ENCODE measurements at places on chromosomes 7 and 10.

- no peak for DNase-seq
Observed at GRCh38 chr7:95407751-95408150, 11.6 kb upstream of the PON3 start.

DNA sequence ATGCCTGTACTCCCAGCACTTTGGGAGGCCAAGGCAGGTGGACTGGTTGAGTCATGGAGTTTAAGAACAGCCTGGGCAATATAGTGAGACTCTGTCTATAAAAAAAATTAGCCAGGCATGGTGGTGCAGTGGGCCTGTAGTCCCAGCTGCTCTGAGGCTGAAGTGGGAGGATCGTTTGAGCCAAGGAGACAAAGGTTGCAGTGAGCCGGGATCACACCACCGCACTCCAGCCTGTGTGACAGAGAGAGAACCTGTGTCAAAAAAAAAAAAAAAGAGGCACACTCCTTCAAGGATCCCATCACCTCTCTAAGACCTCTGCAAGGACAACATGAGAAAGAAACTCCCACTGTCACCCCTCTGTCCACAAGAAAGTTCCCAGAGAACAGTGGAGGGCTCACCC is 4.4 kb downstream of the NAT16 start:
- no peak for DNase-seq

GRCh38 chr10:79230328-79230830 is 116.9 kb upstream of the PPIF start:
- DNase-seq = no peak

DNA sequence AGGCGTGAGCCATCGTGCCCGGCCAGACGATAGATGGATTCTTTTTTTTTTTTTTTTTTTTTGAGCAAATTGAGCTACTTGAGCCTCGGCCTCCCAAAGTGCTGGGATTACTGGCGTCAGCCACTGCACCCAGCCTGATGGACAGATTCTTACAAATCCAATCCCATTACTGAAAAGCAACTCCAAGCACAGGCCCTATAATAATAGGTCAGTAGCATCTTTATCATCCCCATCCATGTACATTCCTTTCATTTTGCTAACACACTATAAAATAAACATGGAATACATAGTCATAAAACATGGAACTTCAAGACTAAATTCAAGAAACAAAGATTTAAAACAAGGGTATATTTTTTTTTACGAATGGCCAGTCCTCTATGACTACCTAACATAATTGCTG is 16.0 kb upstream of the RSBN1L start:
- no peak for DNase-seq

DNA sequence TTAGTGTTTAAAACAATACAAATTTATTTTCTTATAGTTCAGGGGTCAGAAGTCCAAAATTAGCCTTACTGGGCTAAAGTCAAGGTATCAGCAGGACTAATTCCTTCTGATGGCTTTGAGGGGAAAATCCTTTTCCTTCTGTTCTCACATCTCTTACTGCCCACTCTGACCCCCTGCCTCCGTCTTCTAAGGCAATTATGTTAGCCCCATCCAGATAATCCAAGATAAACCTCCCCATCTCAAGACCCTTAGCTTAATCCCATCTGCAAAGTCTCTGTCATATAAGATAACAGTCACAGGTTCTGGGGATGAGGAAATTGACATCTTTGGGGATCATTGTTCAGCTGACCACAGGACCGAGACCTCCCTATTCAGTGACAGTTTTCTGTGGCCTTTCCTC is 22.3 kb downstream of the MACROH2A2 start:
- DNase-seq = no peak

GRCh38 chr10:125057158-125058001 is 103.0 kb downstream of the CTBP2 start:
- DNase-seq = no peak

- DNase-seq = no peak
Observed at GRCh38 chr10:132133449-132134240, 53.1 kb upstream of the DPYSL4 start.

- DNase-seq = no peak
Observed at GRCh38 chr10:47020471-47020870, 109.2 kb downstream of the PTPN20 start.

DNA sequence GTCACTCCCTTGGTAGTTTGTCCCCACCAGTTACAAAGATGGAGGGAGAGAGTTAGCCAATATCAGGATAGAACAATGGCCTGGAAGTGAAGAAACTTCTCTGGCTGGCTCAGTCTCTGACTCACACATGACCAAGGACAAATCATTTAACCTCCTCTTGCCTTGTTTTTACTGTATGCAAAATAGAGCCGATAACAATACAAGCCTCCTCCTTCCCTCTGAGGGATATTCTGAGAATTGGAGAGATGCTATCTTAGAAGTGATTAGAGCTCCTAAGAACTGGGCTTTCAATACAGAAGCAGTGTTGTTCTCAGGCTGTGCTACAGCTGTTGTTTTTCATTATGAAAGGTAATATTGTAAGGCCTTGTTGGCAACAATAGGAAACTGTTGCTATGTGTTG is 87.7 kb upstream of the EGR2 start:
- DNase-seq = no peak

GRCh38 chr10:103854265-103854685 is 1.1 kb downstream of the SH3PXD2A start:
- no peak for DNase-seq

DNA sequence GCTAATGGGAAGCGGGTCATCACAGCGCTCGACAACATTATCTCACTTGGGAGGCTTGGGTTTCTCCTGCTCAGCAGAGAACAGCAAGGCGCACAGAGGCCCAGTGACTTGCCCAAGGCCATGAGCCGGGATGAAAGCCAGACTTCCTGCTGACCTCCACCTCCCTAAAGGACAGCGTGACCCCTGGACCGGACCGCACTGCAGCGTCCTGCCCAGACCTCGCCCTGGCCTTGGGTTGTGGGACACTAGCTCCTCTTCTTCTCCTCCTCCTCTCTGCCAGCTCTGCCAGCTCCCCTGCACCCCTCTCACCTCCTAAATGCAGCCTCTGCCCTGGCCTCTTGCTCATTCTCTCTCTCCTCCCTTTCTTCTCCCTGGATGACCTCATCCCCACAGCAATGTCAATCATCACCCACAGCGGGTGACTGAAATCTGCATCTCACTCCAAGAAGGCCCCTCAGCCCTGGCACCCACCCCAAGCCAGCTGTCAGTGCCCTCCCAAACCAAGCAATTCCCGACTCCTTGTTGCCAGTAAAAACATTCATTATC is 19.4 kb downstream of the SPOCK2 start:
- no peak for DNase-seq

DNA sequence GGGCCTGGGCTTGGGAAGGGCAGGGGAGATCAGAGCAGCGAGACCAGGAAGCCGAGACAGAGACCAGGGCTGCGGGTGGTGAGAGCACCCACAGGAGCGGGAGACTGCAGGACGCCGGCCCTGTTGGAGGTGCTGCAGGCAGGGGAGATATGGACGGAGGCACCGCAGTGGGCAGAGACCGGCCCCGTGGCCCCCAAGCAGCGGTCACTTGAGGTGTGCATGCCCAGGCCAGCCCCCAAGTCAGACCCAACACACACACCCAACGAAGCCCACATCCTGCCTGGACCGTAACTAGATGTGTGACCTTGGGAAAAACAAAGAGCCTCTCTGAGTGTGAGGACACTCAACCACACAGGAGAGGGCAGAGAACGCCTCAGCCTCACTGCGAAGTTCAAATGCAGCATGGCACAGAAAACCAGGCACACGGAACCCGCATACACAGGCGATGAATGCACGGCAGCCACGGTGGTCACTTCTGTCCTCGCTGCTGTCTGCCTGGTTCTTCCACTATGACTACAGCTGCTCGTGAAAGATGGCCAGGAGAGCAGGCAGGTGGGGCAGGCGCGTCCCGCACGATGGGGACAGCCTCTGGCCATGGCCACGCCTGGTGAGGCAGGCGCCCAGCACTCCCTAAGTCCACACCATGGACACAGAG is 214.7 kb downstream of the MAD1L1 start:
- no peak for DNase-seq

GRCh38 chr7:93366816-93367215 is 134.7 kb downstream of the VPS50 start:
- DNase-seq = no peak

GRCh38 chr10:86110156-86110786 is 256.3 kb downstream of the GRID1 start:
- no peak for DNase-seq

DNA sequence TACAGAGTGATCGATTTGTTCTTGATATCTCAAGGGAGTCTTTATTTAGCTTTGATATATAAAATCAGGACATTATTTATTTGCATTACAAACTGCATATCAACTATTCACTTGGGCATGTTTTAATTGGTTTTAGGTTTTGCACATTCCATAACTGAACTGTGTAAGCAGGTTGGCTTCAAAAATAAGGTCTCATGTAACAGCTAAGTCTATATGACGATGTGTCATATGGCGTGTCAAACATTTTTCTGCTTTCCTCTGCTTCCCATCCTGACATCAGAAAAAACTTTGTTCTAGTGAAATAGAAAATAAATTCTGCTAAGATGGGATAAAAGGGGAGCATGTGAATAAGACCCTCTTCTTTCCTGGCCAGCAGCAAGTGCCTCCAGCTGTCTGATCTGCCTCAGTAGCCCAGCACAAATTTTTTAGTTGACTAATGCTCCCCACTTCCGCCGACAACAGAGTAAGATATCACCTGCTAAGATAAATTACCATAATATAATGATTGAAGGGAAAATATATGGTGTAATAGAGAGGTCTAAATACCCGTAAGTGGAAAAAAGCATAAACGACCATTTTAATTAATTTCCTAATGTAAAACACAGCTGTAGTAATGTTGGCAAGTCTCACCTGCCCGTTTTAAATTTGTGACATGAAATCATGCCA is 180.5 kb downstream of the TAX1BP1 start:
- DNase-seq = no peak

DNA sequence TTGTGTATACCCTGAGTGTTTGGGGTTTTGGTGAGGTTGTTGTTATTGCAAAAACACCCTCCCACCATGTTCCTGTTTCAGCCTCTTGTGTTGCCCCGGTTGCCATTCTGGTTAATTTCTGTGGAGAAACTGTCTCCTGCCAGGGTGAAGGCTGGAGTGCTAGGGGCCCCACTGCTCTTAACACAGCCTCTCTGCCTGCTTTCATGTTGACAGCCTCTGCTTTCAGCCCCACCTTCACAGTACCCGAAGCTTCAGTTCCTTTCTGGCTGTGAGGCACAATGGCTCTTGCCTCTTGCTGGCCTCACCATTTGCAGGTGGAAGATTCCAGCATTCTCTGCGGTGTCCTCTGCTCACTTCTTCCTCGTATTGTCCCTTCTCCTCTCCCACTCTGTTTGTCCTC is 19.2 kb downstream of the SLC18A2 start:
- no peak for DNase-seq

GRCh38 chr10:124546957-124547646 is 85.5 kb downstream of the LHPP start:
- no peak for DNase-seq

GRCh38 chr7:132757783-132758182 is 181.5 kb upstream of the PLXNA4 start:
- DNase-seq = no peak

DNA sequence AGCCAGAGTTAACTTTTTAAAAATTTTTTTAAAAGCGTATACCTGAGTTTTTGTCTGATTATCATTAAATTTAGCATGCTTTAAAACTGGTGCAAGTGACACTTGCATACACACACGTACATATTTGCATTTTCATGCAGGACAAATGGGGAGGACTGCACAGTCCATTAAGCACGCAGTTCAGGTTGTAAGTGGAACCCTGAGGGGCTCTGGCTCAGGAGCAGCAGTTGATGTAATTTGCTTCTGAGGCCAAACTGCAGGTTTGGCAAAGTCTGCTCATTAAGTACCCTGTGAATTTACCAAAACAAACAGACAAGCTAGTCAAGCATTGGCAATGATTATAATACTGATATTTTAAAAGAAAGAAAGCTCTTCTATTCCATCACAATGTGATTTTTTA is 215.8 kb upstream of the PFKP start:
- no peak for DNase-seq

DNA sequence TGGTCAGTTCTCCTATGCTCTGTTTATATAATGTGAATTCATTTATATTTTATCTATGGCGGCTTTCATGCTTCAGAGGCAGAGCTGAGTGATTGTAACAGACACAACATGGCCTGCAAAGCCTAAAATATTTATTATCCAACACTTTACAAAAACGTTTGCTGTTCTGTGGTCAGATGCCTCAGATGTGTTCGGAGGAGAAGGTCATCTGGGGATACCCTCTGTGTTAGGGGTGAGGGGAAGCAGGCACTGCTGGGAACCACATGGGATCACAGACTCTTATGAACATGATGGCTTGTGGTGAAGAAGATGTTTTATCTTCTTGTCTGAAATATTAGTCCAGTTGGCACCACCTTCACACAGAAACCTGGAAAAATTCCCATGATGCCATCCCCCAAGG is 203.4 kb downstream of the PHTF2 start:
- DNase-seq = no peak

GRCh38 chr7:23680414-23681405 is 711 bp downstream of the FAM221A start:
- no peak for DNase-seq

- DNase-seq = no peak
Observed at GRCh38 chr7:83837683-83838082, 188.7 kb upstream of the SEMA3E start.

DNA sequence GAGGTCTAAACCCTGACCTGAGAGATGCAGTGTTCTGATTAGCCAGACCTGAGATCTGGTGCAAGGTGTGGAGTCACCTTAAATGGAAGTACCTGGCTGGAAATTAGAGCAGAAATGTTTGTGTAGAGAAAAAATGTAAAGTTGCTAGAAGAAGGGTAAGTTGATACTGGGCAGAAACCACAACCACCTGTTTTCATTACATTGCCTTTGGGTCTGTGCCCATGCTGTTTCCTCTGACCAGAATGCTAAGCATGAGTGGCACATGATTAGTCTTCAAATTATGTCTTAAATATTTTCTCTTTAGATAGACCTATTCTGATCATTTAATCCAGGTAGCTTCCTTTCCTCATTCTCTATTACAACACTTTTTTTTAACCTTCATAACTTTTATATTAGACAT is 69.0 kb downstream of the CASD1 start:
- no peak for DNase-seq

DNA sequence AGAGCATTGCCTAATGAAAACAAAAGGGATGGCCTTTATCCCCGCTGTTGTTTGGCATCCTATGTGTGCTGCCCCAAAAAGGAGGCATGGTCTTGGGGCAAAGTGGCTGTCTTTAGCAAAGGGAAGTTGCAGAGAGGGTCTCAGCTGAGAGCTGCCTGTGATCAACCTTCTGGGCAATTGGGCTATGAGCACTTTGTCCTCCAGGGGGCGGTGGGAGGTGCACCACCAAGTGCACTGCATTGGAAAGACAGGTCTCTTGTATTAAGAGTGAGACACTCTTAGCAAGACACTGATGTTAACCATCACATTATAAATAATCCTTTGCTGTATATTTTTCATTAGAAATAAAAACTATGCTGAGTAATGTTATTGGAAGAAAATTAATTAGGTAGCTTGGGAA is 314.8 kb downstream of the POM121L12 start:
- DNase-seq = no peak

- no peak for DNase-seq
Observed at GRCh38 chr7:39623732-39624441, 515 bp downstream of the RALA start.

DNA sequence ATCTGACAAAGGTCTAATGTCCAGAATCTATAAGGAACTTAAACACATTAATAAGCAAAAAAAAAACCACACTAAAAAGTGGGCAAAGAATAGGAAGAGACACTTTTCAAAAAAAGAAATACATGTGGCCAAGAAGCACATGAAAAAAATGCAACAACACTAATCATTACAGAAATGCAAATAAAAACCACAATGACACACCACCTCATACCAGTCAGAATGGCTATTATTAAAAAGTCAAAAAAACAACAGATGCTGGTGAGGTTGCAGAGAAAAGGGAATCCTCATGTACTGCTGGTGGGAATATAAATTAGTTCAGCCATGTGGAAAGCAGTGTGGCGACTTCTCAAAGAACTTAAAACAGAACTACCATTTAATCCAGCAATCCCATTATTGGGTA is 119.0 kb downstream of the LMBR1 start:
- no peak for DNase-seq

All from cortex of kidney (tissue), 1 donor.